AG08395 (cell line): ENCODE measurements at places on chromosomes 11 and 22.

DNA sequence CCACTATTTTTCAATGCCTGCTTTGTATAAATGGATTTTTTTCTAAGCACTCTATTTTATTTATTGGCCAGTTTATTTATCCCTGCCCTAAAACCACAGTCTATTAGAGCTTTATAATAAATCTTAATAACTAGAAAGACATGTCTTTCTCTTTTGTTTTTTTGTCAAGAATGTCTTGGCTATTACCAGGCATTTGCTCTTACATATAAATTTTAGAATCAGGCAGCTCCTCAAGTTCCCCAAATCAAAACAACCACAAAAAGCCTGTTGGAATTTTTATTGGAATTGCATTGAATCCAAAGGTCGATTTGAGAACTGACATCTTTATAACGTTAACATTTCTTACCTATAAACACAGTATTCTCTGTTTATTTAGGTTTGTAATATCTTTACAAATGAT is 85.8 kb upstream of the SC5D start:
- DNase-seq: no peak

DNA sequence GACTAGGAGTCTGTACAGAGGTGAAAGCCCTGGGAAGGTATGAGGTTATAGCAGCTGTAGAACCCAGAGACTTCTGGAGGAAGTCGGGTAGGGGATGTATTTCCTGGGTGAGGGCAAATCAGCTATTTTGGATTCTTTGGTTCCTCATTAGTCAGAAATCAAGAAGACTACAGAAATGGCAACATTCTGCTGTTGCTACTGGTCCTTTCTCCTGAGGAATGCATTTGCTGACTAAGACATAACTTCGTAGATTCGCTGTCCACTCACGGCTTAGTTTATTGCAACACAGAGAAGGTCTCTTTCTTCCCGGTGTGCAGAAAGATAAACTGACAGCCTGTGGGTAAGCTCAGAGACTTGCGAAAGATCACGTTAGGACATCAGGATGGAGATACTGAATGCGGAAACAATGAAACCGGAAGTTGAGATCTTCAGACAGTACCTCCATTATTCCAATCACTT is 25.3 kb upstream of the SESN3 start:
- no peak for DNase-seq

DNA sequence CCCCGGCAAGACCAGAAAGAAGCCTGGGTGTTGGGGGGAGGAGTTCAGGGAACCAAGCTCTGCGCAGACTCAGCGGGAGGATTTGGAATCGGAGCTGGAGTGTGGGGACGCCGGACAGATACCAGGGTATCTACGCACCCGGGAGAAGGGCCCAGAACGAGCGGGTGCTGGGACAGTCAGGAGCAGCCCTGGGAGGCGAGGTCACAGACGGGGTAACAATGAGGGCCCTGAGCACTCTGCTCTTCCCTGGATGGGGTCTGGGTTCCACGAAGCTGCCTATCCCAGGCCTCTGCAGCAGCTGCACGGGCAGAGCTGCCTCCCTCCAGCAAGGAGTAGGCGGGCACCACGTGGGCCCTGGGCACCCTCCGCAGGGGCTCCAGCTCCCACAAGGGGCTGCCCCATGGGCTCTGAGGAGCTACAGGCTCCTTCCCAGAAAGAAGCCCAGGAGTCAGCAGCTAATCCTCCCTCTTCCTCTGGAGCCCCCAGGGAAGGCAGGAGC is 197.2 kb downstream of the BRD1 start:
- DNase-seq: no peak

- no peak for DNase-seq
Observed at GRCh38 chr11:75801362-75802020, 13.5 kb upstream of the UVRAG start.

DNA sequence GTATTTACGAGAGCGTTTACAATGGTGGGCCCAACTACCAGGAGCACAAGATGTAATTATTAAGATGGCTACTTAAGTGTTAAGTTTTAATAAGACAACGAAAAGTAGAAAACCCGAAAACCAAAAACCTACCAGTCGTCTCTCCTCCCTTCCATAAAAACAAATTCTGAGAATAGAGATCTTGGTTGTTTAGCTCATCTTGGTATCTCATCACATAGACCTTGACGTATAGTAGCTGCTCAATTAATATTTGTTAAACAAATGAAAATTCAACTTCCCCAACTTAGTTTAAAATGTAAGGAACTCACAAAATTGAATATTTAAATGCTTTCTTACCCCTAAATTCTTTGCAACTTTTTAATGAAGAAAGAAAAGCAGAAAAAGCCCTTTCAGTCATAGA is 669 bp downstream of the KDM4D start:
- no peak for DNase-seq
